ENCODE measurements at places on chromosomes 16 and 17.

DNA sequence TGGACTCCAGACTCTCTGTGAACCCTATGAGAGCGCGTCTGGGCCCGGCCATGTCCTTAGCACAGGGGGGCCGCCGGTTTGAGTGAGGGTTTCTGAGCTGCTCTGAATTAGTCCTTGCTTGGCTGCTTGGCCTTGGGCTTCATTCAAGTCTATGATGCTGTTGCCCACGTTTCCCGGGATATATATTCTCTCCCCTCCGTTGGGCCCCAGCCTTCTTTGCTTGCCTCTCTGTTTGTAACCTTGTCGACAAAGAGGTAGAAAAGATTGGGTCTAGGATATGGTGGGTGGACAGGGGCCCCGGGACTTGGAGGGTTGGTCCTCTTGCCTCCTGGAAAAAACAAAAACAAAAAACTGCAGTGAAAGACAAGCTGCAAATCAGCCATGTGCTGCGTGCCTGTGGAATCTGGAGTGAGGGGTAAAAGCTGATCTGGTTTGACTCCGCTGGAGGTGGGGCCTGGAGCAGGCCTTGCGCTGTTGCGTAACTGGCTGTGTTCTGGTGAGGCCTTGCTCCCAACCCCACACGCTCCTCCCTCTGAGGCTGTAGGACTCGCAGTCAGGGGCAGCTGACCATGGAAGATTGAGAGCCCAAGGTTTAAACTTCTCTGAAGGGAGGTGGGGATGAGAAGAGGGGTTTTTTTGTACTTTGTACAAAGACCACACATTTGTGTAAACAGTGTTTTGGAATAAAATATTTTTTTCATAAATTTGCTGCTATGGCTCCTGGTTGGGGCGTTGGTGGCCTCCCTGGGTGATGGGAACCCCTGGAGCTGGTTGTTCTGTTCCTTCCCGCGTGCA is 23.1 kb downstream of the STAT5A start:
- DNase-seq, result peak; percentile 92

DNA sequence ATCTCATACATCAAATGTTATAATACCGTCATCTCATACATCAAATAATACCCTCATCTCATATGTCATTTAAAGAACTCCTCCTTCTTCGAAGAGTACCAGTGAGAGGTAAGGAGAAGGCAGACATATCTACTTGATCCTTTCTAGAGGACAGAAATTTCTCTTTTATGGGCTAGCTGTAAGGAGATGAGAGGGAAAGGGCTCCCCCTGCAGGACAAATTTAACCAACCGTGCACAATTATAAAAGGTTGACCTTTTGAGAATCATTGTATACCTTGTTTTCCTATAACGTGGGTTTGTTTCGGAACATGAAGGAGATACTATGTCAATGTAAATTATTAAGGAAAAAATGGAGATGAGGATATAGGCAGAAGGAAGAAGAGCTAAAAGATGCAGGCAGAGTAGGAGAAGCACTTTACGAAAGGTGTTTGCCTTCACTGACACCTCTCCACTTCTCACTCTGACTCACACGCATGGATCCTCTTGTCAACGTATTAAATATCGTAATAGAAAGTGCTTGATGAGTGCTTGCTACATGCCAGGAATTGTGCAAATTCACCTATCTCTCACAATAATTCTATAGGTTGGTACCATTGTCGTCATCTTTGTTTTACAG is 465.9 kb upstream of the ERCC4 start:
- DNase-seq, result peak; percentile 29

GRCh38 chr16:9139965-9140364 is 48.5 kb downstream of the HAPSTR1 start:
- DNase-seq, result peak; percentile 31

- no peak for DNase-seq
Observed at GRCh38 chr17:71963351-71963750, 157.5 kb upstream of the SOX9 start.

DNA sequence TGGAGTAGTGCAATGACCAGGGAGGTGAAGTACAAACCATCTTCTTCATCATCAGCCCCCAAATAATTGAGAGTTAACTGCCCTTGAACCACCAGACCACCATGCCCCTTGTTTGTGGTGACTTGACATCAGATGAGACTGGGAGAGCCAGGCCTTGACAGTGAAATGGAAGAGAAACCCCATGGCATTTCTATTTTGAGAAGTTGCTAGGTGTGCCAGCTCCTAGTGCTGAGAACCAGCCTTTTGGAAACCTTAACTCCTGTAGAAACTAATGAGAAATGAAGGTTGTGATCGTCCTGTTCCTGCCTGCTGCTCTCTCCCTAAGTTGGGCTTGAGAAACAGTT is 2.8 kb downstream of the TMEM94 start:
- DNase-seq, result no peak

DNA sequence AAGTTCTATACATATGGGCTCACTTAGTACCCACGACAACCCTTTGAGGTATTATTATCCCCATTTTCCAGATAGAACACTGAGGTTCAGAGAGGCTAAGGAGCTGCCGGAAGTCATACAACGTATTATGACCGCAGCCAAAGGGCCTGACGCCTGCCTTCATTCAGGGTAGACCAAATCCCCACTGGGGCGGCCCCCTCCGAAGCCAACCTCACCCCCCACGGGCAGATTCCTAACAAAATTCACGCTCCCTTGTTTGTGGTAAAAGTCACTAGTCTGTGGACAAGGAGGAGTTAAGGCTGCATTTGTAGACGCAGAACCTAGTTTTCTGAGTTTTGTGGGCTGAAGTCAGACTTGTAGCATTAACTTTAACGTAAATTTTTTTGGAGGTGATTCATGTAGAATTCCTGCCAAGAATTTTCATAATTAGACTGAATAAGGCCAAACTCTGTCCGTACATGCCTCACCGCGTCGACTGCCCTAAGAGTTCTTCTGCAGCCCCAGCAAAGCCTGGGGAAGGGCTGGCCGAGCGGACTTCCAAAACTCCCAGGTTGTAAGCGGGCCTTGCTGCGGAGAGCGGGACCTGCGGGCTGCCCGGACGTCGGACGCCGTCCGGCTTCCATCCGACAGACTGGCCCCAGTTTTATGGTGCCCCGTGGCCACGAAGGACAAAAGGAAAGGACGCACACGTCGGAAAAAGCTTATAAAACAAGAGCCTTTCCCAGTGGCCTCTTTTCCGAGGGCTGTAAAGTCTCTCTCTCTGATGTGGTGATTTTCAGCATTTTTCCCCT is 75.7 kb downstream of the NXN start:
- peak; percentile 97 for DNase-seq

DNA sequence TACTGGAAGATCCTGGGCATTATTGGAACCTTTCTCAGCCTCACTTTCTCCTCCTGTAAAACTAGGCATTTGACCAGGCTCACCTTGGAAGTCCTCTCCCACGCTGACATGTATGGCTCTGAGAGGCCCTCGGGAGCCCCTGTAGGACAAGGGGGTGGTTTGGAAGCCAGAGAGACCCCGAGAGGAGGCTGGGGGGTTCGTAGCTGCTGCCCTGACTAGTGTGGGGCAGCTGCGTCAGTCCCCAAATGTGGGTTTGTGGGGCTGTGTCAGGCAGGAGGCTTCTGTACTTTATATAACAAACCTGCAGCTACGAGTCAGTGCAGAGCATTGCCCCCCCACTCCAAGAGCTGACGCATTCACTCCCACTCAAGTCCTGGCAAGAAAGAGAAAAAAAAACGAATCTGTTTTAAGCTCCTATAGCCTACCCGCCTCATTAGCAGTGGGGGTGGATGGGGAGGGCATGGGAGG is 1.8 kb downstream of the CX3CL1 start:
- DNase-seq, result no peak

GRCh38 chr17:17155568-17155967 is 50.6 kb downstream of the PLD6 start:
- no peak for DNase-seq

DNA sequence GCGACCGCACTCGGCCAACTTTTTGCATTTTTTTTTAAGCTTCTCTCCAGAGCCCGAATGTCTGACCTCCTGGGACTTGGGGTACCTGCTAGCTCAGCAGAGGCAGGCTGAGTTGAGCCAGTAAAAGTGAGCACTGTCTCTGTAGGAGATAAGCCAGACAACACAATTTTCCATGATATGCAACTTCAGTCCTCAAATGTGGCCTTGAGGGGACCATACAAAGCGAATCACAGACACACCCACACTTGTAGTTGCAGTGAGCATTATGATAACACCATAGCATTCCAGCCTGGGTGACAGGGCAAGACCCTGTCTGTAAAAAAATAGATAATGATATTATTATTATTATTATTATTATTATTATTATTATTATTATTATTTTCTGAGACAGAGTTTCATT is 2.6 kb downstream of the DPEP2 start:
- no peak for DNase-seq

GRCh38 chr16:17365591-17366298 is 105.0 kb downstream of the XYLT1 start:
- peak; percentile 65 for DNase-seq

- no peak for DNase-seq
Observed at GRCh38 chr16:52567193-52567592, 20.2 kb upstream of the TOX3 start.

GRCh38 chr17:63940584-63940983 is 8.5 kb upstream of the CD79B start:
- no peak for DNase-seq

- no peak for DNase-seq
Observed at GRCh38 chr16:83085660-83086059, 458.9 kb downstream of the CDH13 start.

- DNase-seq, result peak; percentile 5
Observed at GRCh38 chr17:34781571-34782108, 179.6 kb downstream of the CCT6B start.

- no peak for DNase-seq
Observed at GRCh38 chr16:583815-584591, 5.9 kb upstream of the RAB40C start.

DNA sequence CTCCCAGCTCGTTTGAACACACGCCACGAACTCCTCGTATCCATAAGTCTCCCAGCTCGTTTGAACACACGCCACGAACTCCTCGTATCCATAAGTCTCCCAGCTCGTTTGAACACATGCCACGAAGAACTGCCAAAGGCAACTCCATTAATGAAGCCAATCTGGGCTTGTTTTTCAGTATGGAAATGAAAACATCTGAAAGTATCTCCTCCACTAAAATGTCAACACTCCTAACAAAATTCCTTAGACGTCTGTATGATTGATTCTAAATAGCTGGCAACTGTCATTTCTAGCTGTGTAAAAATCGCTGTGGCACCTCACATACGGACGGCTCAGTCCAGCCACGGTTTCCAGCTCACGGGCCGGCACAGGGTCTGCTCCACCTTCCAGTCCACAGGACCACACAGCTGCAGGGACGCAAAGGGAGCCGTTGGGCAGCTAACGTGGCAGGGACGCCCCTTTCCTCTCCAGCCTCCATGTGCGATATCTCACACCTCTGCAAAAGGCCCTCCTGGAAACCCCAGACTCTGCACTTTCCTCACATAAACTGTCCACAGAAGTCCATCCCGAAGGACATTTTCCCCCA is 67.1 kb upstream of the METRNL start:
- DNase-seq, result peak; percentile 76

DNA sequence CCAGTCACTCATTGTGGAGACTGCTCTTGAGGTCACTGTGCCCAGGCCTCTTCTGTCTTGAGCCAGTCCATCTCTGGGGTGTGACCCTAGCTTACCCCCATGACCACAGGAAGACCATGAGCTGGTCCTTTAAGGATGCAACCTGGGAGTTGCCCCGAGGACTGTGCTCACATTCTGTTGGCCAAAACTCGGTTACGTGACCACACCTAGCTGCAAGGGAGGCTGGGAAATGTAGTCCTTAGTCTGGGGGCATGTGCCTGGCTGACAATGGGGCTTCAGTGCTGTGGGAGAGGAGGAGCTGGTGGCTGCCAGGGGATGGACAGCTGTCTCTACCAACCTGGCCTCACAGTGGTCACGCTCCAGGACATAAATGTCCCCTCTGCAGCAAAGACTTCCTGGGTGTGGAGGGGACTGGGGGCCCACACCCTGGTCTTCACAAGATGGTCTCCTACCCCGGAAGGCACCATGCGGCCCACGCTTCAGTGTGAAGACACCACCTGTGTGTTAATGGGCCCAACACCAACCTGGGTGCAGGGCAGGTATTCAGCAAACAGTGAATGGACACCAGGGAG is 55.4 kb downstream of the JPH3 start:
- DNase-seq, result no peak

DNA sequence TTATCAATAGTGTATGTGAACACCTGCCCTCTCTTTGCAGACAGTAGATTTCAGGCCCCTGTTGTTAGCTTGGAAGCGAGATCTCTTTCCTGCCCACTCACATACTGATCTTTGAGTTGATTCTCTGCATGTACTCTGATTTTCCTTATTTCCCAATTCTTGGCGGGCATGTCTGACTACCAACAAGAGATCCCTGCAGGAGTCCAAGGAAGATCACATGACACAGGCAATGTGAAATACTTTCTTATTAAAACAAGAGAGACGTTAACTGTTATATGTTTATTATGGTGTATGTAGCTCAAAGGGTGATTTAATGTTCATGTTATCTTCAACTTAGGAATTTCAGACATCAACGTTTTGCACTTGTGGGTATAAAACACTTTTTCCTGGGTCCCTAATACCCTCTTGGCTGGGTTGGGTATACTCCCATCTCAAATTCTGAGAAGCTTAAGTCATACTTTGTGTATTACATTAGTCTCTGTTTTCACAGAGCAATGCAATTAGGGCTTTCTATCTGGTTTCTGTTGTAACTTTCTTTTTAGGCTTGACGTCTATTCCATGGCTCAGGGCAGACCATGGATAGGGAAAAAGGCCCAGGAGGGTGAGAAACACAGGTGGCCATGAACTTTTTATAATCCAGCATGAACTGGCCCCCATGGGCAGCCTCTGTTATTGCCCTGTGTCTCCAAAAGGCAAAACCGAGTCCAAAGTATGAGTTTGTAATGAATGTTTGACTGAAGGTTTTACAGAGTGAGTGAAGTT is 32.2 kb downstream of the HSD17B2 start:
- DNase-seq, result no peak

DNA sequence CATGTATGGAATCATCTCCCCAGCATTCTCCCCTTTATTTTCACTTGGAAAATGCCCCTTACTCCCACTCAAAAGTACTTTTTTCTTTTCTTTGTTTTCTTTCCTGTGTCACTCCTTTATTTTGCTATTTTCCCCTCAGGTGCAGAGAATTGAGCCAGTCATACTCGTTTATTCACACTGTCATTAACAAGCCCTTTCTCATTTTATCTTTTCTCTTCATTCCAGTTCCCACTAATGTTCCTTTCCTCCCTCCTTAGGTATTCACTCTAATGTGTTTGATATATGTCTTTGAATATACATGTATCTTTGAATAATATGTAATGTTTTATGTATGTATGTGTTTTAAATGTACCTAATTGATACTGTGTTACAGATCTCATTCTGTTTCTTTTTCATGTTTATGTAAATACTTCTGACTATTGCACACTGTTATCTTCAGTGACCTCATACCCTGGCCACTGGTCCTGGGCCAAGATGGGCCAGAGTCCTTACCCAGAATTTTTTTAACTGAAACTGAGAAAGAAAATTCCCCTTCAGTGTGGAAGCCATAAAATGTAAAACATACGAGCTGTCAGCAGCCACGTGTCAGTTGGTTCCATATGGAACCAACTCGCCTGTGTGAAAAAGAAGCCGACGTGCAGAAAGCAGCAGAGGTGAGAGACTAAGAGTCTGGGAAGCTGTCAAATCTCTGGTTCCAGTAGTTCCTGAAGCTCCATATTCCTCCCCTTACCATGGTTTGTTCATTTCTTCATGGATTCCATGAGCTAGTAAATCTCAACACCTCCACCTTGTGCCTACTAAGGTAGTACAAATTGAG is 5.8 kb downstream of the SRR start:
- DNase-seq, result peak; percentile 41

Data from fibroblast of skin of abdomen (primary cell).